Progenitor cell of endocrine pancreas (in vitro differentiated cells): ENCODE measurements at places on chromosomes 12 and 14. TPM values are rescaled to one million over a fixed set of nuclear protein-coding genes. Genes with fewer than 3 reads are reported as not detected.
A peak's percentile ranks its signal among the peaks of the same experiment; 100 is the strongest.

GRCh38 chr12:99087278-99087677, 442.2 kb downstream of the APAF1 start:
- no peaks in the 10 kb centered on the region for H3K36me3 ChIP-seq
- H3K4me1 ChIP-seq: no peaks in the 10 kb centered on the region
- no peaks in the 10 kb centered on the region for H3K27me3 ChIP-seq

GRCh38 chr14:100679153-100679552, 47.5 kb upstream of the DLK1 start:
- no peak overlapping the region for H3K27ac ChIP-seq
- H3K4me1 ChIP-seq: peaks cover 22% of the 10 kb centered on the region
- DNase-seq: no peak
- H3K4me3 ChIP-seq: no peak overlapping the region
- H3K27me3 ChIP-seq: peaks cover 23% of the 10 kb centered on the region

LRIG3 gene
- 75.3 and 94.4 TPM in 2 replicates for total RNA-seq

DNA sequence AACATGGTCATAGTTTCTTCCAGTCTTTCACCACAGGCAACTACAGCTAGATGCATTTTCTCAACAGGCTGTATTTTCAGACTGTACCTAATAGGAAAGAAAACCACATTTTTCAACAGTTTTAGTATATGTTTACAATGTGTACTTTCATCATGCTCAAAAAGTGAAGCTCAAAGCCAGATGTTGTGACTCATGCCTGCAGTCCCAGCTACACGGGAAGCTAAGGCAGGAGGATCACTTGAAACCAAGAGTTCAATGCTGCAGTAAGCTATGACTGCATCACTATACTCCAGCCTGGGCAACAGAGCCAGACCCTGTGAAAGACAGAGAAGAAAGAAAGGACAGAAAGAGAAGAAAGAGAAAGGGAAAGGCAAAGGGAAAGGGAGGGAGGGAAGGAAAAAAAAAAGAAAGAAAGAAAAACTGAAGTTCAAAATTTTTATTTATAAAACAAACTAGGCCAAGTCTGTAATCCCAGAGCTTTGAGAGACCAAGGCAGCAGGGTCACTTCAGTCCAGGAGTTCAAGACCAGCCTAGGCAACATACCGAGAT, 25.5 kb downstream of the GXYLT1 start:
- no peak overlapping the region for H3K27ac ChIP-seq
- H3K4me3 ChIP-seq: no peak overlapping the region
- H3K36me3 ChIP-seq: peaks cover 29% of the 10 kb centered on the region
- no peaks in the 10 kb centered on the region for H3K27me3 ChIP-seq
- H3K4me1 ChIP-seq: no peaks in the 10 kb centered on the region
- DNase-seq: no peak

- no peak overlapping the region for H3K4me3 ChIP-seq
- peak overlapping the region; percentile 52 for H3K27ac ChIP-seq
- no peak for DNase-seq
- no peaks in the 10 kb centered on the region for H3K36me3 ChIP-seq
- H3K4me1 ChIP-seq: peaks cover 60% of the 10 kb centered on the region
- no peaks in the 10 kb centered on the region for H3K27me3 ChIP-seq
Observed at GRCh38 chr14:94390372-94391086, 2.1 kb upstream of the SERPINA1 start.

DNA sequence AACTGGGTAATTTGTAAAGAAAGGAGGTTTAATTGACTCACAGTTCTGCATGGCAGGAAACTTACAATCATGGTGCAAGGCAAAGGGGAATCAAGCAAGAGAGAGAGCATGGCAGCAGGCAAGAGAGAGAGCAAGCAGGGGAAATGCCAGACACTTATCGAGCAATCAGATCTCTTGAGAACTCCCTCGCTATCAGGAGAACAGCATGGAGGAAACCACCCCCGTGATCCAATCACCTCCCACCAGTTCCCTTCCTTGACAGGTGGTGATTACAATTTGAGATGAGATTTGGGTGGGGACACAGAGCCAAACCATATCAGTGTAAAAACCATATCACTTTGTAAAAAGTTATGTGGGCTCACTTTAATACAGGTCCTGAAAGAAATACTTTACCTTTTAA, 56.4 kb upstream of the NEDD1 start:
- H3K27ac ChIP-seq: no peak overlapping the region
- no peak for DNase-seq
- H3K4me1 ChIP-seq: peaks cover 4% of the 10 kb centered on the region
- no peaks in the 10 kb centered on the region for H3K36me3 ChIP-seq

DNA sequence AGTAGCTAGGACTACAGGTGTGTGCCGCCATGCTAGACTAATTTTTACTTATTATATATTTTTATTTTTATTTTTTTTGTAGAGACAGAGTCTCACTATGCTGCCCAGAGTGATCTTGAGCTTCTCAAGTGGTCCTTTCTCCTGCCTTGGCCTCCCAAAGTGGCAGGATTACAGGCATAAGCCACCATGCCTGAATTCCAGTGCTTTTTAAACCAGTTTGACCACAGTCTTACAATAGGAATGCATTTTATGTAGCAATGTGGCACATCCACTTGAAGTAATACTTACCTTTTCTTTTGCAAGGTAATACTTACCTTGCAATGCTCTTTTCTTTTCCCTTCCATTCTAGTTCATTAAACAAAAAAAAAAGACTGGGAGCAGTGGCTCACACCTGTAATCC, 38.0 kb upstream of the CPM start:
- H3K4me1 ChIP-seq: peaks cover 13% of the 10 kb centered on the region
- no peak for DNase-seq
- H3K27ac ChIP-seq: no peak overlapping the region
- H3K4me3 ChIP-seq: no peak overlapping the region

DNA sequence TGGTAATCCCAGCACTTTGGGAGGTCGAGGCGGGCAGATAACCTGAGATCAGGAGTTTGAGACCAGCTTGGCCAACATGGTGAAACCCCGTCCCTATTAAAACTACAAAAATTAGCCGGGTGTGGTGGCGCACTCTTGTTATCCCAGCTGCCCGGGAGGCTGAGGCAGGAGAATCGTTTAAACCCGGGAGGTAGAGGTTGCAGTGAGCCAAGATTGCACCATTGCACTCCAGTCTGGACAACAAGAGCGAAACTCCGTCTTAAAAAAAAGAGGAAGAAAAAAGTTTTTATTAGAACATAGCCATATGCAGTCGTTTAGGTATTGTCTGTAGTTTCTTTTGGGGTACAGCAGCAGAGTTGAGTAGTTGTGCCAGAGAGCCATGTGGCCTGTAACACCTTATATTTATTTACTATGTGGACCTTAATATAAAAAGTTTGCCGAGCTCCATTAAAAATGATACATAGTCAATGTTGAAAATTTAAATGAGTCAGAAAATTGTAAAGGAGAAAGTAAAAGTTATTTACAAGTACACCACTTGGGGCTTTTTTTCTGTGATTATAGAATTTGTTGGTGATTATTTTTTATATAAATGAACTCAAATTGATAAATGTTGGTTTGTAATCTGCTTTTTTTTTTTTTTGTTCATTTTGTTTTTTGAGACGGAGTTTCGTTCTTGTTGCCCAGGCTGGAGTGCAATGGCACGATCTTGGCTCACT, 2.2 kb downstream of the ADIPOR2 start:
- DNase-seq: no peak
- peaks cover 4% of the 10 kb centered on the region for H3K36me3 ChIP-seq
- peaks cover 44% of the 10 kb centered on the region for H3K4me1 ChIP-seq
- no peak overlapping the region for H3K27ac ChIP-seq
- H3K4me3 ChIP-seq: peak overlapping the region; percentile 40

OLR1 gene
- total RNA-seq: not detected in 2 replicates

DNA sequence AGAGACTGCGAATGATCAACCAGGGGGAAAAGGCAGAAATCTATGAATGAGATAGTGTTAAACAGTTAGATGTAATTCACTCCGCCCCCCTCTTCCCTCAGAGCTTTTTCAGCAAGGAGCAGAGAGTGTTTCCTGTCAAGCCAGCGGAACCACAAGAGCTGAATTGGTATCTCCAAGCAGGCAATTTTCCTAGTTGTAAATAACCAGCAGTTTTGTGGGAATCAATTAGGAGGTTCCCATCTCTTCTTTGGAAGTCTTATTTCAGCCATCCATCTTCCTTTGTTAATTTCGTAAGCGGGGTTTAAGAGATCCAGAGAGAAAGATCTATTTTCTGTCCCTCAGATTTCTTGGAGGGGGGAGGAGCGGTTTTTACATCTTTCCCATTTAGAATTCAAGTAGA, 178.0 kb downstream of the FOXN3 start:
- no peak overlapping the region for H3K27ac ChIP-seq
- no peaks in the 10 kb centered on the region for H3K27me3 ChIP-seq
- no peak overlapping the region for H3K4me3 ChIP-seq
- H3K36me3 ChIP-seq: peaks cover 1% of the 10 kb centered on the region
- no peaks in the 10 kb centered on the region for H3K4me1 ChIP-seq
- DNase-seq: no peak

TPH2 gene
- total RNA-seq: not detected in 2 replicates

DNA sequence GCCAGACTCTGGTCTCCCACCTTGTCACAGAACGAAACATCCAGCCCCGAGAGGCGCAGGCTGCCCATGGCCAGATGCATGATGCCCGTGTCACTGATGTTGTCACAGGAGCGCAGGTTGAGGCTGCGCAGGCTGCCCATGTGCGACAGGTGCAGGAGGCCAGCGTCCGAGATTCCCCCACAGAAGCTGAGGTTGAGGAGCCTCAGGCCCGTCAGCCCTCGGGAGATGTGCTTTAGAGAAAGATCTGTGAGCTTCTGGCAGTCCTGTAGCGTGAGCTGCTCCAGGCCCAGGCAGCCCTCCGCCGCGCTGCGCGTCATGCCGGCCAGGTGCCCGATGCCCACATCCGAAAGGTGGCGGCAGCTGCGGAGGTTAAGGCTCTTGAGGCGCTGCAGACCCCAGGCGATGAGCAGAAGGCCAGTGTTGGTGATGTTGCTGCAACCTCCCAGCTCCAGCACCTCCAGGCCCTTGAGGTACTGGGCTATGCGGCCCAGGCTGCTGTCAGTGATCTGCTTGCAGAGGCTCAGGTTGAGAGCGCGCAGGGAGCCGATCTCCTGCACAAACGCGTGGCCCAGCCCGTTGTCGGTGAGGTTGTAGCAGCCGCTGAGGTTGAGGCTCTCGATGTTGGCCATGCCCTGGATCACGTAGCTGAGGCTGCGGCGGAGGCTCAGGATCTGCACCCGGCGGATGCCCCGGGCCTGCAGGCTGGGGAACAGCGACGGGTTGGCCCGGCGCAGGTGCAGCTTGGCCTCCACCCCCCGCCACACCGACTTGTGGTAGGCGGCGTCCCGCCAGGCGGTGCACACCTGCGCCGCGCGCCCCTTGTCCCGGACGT, 991 bp downstream of the FBXL14 start:
- peak; percentile 53 for DNase-seq
- peaks cover 5% of the 10 kb centered on the region for H3K36me3 ChIP-seq
- H3K4me1 ChIP-seq: peaks cover 51% of the 10 kb centered on the region
- H3K4me3 ChIP-seq: peak overlapping the region; percentile 82
- no peaks in the 10 kb centered on the region for H3K27me3 ChIP-seq
- H3K27ac ChIP-seq: peak overlapping the region; percentile 83

CPNE8 gene
- total RNA-seq: 1.7 and 3.2 TPM in 2 replicates

DNA sequence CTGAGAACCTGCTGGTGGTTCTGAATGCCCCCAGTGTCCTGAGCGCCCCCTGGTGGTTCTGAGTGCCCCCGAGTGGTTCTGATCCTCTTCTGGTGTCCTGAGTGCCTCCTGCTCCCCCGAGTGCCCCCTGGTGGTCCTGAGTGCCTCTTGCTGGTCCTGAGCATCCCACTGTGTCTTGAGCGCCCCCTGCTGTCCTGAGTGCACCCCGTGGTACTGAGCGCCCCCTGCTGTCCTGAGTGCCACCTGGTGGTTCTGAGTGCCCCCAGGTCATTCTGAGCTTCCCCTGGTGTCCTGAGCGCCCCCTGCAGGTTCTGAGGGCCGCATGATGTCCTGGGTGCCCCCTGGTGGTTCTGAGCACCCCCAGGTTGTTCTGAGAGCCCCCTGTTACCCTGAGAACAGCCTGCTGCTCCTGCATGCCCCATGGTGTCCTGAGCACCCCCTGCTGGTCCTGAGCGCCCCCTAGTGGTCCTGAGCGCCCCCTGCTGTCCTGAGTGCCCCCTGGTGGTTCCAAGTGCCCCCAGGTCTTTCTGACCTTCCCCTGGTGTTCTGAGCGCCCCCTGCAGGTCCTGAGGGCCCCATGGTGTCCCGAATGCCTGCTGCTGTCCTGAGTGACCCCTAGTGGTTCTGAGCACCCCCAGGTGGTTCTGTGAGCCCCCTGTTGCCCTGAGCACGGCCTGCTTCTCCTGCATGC, 1165.4 kb downstream of the TMEM121 start:
- no peaks in the 10 kb centered on the region for H3K27me3 ChIP-seq
- H3K36me3 ChIP-seq: peaks cover 2% of the 10 kb centered on the region
- H3K27ac ChIP-seq: no peak overlapping the region
- H3K4me1 ChIP-seq: no peaks in the 10 kb centered on the region
- H3K4me3 ChIP-seq: no peak overlapping the region

- H3K27me3 ChIP-seq: peaks cover 10% of the 10 kb centered on the region
- DNase-seq: no peak
Observed at GRCh38 chr14:50018201-50018932, 98.0 kb downstream of the VCPKMT start.

ESRRB gene
- total RNA-seq: 0.12 and 0.29 TPM in 2 replicates

GRCh38 chr12:1529862-1530591, 64.4 kb downstream of the FBXL14 start:
- peaks cover 16% of the 10 kb centered on the region for H3K4me1 ChIP-seq
- no peaks in the 10 kb centered on the region for H3K36me3 ChIP-seq
- H3K27me3 ChIP-seq: peaks cover 71% of the 10 kb centered on the region
- peak; percentile 57 for DNase-seq
- peak overlapping the region; percentile 92 for H3K27ac ChIP-seq

- peaks cover 21% of the 10 kb centered on the region for H3K36me3 ChIP-seq
- no peak for DNase-seq
- H3K4me3 ChIP-seq: no peak overlapping the region
- no peak overlapping the region for H3K27ac ChIP-seq
- H3K27me3 ChIP-seq: no peaks in the 10 kb centered on the region
- H3K4me1 ChIP-seq: peaks cover 14% of the 10 kb centered on the region
Observed at GRCh38 chr14:24157331-24157730, 3.7 kb upstream of the IRF9 start.

GRCh38 chr12:60805364-60805763, 1209.5 kb downstream of the SLC16A7 start:
- peaks cover 6% of the 10 kb centered on the region for H3K4me1 ChIP-seq
- H3K27ac ChIP-seq: no peak overlapping the region
- no peaks in the 10 kb centered on the region for H3K27me3 ChIP-seq
- DNase-seq: no peak

- no peak overlapping the region for H3K4me3 ChIP-seq
- H3K36me3 ChIP-seq: peaks cover 3% of the 10 kb centered on the region
- H3K27me3 ChIP-seq: no peaks in the 10 kb centered on the region
- H3K4me1 ChIP-seq: peaks cover 15% of the 10 kb centered on the region
- H3K27ac ChIP-seq: no peak overlapping the region
- no peak for DNase-seq
Observed at GRCh38 chr12:92553389-92553788, 149.4 kb upstream of the PLEKHG7 start.

DNA sequence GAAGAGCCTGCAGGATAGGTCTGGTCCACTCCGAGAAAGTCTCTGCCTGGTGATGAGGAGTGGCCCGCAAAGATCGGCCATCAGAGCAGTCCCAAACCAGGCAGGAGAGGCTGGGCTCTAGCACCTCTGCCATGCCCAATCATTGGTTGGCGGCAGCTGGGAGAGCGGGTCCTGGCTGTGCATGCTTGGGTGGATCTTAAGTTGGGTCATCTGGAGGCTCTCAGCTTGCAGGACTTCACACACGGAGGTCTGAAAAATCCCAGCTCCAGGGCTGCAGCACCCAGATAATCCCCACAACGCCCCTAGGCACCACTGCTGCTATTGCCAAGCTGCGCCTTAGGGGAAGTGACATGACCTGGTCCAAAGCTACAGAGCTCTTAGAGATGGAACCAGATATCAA, 766.7 kb upstream of the TBX3 start:
- peak overlapping the region; percentile 17 for H3K4me3 ChIP-seq
- no peak for DNase-seq
- peaks cover 31% of the 10 kb centered on the region for H3K4me1 ChIP-seq
